ENCODE measurements at places on chromosomes 16 and 17.

DNA sequence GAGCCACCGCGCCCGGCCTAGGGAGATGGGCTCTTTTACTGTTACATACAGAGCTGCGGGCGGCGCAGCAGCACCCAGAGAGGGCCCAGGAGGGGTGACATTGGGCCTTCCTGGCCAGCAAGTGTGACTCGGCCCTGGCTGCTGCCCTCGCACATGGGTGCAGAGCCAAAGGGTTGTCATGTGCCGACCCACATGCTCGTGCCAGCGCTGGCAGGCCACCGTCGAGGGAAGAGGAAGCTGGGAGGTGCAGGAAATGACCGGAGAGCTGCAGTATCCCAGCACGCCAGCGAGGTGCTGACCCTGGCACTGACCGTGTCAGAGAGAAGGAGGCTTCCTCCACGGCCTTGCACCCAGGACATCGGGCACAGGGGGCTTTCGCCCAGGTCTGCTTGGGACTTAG, 8.0 kb downstream of the ENDOV start:
- no peak for DNase-seq

DNA sequence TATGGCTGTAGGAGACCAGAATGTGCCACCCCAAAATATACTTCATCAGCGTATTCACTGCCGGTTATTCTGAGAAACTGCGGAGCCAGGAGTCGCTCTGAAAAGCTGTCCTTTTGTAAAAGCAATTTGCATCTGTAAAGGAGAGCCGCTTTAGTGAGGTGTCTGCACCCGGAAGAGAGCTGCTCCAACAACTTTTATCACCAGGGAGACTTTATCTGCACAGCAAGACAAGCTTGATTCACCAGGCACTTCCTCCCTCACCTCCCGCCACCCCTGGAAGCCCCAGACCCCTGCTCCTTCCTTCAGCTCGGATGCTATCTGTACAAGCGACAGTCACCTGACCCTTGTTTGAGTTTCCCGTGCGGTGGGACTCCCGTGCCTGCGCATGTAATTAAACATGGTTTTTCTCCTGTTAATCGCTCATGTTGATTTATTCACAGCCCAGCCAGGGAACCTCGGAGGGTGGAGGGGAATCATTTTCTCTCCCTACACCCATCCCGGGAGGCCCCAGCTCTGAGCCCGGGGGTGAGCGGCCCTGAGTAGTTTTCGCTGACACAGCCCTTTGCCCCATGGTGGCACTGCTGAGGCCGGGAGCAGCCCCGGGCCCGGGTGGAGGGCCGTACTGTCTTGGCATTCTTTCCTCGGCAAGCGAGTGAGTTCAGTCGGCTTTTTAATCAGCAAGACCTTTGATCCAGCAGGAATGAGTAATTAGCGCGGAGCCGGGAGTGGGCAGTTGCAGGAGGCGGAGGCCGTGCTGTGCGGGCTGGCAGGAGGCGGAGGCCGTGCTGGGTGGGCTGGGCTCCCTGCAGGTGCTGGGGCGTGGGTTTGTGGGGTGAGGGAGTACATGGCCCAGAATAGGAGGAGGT, 222.7 kb upstream of the CIBAR2 start:
- peak; percentile 23 for DNase-seq

DNA sequence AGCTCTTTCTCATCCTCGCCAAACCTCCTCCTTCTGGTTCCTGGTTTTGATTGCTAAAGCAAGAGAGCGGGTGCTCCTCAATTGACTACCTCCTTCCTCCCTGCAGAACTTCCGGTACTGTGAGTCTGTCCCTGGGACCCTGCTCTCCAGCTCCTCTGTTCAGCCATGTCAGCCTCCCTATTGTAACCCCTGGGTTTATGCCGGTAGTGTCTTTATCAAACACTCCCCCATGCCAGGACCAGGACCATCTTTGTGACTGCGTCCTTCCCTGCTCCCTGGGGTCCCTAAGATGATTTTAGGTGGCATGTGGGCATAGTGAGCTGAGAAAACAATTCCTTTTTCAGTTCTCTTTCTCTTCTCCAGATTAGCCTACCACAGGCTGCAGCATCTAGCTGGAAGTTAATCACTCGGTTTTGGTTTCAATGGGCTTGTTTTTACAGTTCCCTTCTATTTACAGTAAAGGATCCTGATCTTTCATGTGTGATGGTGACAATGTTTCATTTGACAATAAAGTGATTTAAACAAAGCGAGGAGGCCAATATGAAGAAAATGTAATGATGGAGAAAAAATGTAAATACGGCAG, 27.7 kb upstream of the IL21R start:
- DNase-seq = no peak

- peak; percentile 87 for DNase-seq
Measured at GRCh38 chr16:1971796-1972489, at the start of gene TBL3. TBL3 (plus strand) TSS chr16:1972053; CDS start chr16:1972165, 112 bp downstream.

DNA sequence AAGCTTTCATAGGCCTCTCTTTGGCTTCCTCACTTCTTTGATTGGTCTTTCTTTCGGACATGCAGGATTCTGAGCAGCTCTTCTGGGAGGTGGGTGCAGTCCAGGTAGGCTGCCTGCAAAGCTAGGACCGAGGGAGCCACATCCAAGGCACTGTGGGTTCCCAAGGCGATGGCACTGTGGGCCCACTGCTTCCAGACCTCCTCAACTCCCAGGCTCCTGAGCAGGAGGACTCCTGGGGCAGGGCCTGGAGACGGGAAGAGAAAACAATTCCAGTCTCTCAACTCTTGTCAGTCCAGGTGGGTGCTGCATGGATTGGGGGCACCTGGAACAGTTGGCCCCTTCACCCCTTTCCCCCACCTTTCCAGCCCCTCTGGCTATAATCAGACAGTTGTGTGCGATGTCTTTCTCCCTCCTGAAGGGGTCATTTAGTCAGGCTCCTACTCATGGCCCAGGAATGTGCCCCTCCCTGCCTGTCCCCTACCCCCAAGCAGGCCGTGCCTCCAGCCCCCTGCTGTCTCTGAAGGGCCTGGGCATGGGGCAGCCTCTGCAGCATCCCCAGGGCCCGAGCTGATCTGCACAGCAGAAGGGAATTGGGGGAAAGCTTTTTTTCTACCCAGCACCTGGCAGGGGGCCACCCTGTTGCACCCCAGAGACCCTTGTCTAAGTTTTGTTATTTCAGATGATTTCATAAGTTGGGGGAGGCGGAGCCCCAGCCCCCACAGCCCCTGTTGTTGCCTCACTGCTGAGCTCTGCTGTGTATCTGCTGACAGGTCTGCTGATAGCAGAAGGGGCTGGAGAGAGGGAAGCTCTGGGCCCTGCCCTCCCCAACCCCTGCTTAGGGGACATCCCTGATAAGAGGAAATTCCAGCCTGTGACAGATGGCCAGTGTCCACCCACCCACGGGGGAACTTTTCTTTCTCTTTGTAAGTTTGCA, 330.3 kb downstream of the SEC14L1 start:
- peak; percentile 44 for DNase-seq

Data from HepG2 (cell line).